Naive thymus-derived CD4-positive, alpha-beta T cell (primary cell): ENCODE measurements at places on chromosomes 1 and 21.

DNA sequence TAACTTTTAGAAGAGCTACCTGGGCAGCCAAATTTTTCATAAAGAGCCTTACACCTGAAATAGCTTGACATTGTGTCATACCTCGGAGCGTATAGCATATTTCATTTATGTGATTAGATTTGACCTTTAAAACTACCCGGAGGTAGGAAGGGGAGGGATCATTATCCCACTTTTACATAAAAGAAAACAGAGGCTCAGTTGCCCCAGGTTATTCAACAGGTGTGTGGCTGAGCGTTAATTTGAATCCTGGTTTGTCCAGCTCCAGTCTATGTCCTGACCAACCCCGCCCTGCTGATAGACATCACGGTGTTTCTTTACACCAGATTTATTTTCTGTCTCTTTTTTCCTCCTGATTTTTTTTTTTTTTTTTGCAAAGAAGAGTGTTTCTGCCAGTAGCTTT is 39.7 kb downstream of the PBX1 start:
- no peak overlapping the region for H3K4me3 ChIP-seq
- no peak for DNase-seq
- no peaks in the 10 kb centered on the region for H3K4me1 ChIP-seq
- H3K36me3 ChIP-seq = no peaks in the 10 kb centered on the region
- no peak overlapping the region for H3K27ac ChIP-seq

DNA sequence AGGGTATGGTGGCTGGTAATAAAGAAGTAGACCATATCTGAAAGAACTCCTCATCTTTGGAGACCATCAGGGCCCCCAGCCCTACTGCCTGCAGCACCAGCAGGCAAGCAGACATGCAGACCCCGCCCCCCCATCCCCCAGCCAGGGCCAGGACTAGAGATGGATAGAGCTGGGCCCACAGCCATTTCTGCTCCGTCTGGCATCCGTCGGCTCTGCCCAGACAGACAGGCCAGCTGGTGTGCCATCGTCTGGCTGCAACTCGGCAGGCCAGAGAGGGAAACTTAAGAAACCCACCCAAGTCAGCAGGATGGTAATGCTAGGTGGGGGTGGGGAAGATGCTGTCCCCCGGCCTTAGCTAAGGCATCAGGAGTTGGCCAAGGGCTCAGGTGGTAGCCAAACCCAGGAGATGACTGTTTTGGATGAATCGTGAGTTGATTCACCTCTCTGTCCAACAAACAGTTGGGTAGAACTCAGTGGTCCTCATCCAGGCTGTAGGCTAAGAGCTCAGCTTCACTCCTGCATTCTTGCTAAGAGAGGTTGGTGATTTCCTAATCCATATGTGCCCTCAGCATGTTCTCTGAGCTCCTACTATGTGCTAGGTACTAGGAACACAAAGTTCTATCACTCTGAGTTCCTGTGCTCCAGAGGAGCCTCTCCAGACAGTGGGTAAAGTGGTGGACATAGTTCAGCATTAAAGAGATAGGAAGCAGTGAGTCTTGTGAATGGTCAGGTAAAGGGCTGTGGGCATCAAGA is 23.2 kb upstream of the TMEM222 start:
- no peaks in the 10 kb centered on the region for H3K27me3 ChIP-seq
- H3K36me3 ChIP-seq = no peaks in the 10 kb centered on the region
- DNase-seq = no peak
- H3K4me3 ChIP-seq = no peak overlapping the region
- no peak overlapping the region for H3K27ac ChIP-seq

DNA sequence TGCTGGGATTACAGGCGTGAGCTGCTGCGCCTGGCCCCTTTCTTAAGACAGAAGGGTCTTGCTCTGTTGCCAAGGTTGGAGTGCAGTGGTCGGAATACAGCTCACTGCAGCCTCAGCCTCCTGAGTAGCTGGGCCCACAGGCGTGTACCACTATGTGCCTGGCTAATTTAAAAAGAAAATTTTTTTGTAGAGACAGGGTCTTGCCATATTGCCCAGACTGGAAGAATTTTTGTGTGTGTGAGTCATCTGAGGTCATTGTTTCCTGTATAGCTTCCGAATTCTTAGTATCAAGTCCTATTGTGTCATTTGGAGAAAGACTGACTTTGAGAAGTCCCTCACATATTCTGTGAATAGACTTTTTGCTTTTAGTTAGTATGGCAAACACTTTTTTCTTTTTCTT is 4.7 kb downstream of the SZRD1 start:
- no peak for DNase-seq
- H3K4me3 ChIP-seq = no peak overlapping the region

DNA sequence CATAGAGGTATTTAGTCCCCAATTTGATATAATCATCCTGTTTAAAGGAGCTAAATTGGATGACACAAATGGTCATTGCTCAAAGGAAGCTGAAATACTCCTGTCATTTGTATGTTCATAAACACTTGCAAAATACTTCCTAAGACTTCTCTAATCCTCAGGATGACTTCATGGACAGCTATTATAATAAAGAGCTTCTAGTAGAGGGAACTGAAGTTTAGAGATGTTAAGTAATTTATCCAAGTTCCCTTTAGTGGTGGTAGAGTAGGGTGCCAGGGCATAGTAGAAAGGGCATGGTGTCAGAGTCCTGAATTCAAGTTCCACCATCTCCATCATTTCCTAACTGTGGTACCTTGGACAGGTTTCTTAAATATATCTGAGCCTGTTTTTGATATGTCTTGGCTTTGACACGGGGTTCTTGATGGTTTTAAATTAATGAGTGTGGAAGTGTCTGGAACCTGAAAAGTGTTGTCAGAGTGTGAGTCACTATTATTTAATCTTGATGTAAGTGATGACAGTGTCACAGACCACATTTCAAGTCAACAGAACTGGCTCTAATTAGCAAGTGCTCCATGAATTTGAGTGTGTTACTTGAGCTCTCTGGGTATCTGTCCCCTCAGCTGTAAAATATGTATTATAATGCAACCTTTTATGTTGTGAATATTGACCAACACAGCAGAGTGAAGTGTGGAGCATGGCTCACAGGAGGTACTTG is 12.1 kb upstream of the GBP6 start:
- peaks cover 7% of the 10 kb centered on the region for H3K4me1 ChIP-seq
- H3K36me3 ChIP-seq = no peaks in the 10 kb centered on the region
- no peak for DNase-seq
- no peaks in the 10 kb centered on the region for H3K27me3 ChIP-seq
- no peak overlapping the region for H3K4me3 ChIP-seq

DNA sequence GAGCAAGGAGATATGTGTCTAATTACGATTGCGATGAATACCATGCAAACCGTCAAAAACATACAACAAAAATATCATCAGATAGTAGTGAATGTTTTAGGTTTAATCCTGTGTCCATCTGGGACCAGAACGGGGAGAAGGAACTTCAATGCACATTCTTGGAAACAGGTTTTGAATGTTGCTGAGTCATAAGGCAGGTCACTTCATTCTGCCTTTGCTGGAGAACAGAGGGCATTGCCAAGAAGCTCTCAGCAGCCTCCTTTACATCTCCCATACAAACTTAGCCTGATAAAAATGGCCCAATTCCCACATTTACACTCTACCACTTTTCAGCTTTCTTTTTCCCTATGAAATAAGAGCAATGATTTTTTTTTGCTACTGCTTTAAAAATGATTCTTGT is 78.0 kb upstream of the KCNJ6 start:
- no peak for DNase-seq
- no peak overlapping the region for H3K4me3 ChIP-seq
- no peaks in the 10 kb centered on the region for H3K36me3 ChIP-seq
- H3K4me1 ChIP-seq = no peaks in the 10 kb centered on the region
- no peaks in the 10 kb centered on the region for H3K27me3 ChIP-seq

GRCh38 chr1:195580988-195581387 is 1027.3 kb downstream of the KCNT2 start:
- H3K36me3 ChIP-seq = no peaks in the 10 kb centered on the region
- no peak overlapping the region for H3K27ac ChIP-seq

DNA sequence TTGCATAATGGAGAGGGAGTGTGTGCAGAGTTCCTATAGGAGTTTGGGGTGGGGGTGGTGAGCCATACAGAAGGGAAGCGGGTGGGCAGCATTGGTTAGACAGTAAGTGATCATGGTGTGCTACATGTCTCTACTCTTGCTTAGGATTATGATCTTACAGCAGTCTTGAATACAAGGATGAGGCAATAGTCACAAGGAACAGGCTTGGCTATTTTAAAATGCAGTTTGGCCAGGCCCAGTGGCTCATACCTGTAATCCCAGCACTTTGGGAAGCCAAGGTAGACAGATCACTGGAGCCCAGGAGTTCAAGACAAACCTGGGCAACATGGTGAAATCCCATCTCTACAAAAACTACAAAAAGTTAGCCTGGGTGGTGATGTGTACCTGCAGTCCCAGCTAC is 12.3 kb downstream of the MYOC start:
- no peak overlapping the region for H3K27ac ChIP-seq
- H3K36me3 ChIP-seq = no peaks in the 10 kb centered on the region
- DNase-seq = no peak
- peaks cover 4% of the 10 kb centered on the region for H3K4me1 ChIP-seq

DNA sequence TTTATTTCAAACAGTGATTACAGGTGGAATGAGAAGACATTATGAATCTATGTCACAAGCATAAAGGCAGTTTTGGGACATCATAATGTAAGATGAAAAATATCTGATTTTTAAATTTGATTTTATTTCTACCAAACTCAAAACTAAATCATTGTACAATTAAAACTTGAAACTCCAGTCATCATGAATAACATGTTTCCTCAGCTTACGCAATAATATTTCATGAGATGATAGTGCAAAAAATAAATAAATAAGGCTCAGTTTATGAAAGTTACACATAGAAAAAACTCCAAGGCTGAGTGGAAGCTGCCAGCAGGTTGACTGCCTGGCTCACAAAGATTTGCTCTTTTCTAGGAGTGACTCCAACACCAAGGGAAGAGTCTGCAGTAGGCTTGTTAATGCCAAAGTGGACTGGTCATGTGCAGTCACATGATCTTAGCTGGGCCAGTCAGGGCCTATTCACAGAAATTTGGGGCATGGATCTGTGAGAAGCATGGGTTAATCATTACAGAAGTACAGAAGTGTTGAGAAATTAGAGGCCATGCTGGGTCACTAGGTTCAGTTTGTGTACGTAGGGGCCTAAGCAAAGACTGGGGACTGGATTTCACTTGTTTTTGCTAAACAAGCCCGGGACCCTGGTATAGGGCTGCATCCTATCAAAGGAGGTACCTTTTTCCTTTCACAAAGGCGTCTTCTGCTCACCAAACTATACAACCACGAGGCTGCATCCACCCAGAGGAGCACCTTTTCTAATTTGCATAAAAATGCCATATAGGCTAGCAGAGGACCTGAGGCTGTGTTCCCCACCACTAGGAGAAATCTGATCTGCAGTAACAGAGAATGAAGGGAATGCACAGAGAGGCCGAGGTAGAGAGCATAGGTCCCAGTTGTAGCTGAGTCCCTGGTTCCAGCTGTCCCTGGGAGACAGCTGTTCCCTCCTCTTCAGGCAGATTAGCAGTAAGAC is 4.9 kb upstream of the ABCA4 start:
- no peaks in the 10 kb centered on the region for H3K36me3 ChIP-seq
- DNase-seq = no peak
- no peak overlapping the region for H3K27ac ChIP-seq

DNA sequence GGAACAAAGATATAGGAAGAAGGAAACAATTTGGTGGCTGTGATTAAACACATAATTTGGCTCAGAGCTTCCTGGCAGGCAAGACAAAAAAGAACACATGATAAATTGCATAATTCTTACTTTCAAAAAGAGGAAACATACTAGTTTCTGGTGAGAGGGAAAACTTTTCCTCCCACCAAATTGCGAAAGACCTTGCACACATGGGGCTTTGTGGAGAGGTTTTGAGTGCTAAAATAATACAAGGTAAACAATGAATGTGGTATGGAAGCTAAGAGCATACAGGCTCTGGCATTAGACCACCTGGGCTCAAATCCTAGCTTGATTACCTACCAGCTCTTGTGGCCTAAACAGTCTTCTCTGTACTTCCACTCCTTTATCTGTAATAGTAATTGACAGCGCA is 140.2 kb upstream of the HOOK1 start:
- no peak overlapping the region for H3K27ac ChIP-seq
- H3K27me3 ChIP-seq = no peaks in the 10 kb centered on the region
- H3K4me3 ChIP-seq = no peak overlapping the region

GRCh38 chr1:213723187-213723586 is 264.6 kb upstream of the PROX1 start:
- H3K27ac ChIP-seq = no peak overlapping the region
- H3K4me3 ChIP-seq = no peak overlapping the region
- H3K27me3 ChIP-seq = no peaks in the 10 kb centered on the region
- DNase-seq = no peak
- H3K4me1 ChIP-seq = no peaks in the 10 kb centered on the region
- no peaks in the 10 kb centered on the region for H3K36me3 ChIP-seq

DNA sequence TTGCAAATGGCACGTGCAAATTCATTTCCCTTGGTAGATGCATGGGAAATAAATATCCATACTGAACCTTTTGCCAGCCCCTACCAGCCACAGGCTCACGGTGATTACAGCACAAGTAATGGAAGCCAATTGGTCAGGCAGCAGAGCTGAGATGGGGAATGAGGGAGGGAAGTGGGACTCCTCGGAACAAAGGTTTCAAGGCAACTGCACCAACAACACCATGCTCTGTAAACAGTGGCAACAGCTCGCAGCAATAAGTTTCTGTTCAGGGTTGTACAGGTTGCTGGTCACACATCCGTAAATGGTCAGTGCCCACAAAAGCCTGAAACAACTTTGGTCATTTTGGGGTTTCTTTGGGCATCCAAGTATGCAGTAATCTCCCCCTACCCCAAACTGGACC is 62.7 kb upstream of the LPGAT1 start:
- no peak overlapping the region for H3K4me3 ChIP-seq
- H3K36me3 ChIP-seq = no peaks in the 10 kb centered on the region
- no peak overlapping the region for H3K27ac ChIP-seq
- H3K4me1 ChIP-seq = no peaks in the 10 kb centered on the region

DNA sequence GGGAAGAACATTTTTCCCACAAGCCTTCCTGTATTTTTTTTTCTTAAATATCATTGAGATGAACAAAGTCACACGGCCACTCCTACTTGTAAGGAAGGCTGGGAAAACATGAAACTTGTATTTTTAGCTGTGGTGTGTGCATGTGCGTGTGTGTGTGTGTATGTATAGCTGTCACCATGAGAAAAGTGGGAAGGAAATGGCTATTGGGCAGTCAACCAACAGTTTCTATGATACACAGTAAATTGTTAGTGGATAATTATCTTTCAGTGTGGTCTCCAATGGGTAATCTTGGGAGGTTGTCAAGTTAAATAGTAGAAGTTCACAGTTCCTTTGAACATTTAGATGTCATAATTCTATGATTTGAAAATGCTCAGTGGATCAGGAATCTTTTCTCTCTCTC is 132.7 kb upstream of the USP24 start:
- no peak for DNase-seq
- H3K27me3 ChIP-seq = no peaks in the 10 kb centered on the region
- H3K4me1 ChIP-seq = no peaks in the 10 kb centered on the region
- H3K36me3 ChIP-seq = no peaks in the 10 kb centered on the region

DNA sequence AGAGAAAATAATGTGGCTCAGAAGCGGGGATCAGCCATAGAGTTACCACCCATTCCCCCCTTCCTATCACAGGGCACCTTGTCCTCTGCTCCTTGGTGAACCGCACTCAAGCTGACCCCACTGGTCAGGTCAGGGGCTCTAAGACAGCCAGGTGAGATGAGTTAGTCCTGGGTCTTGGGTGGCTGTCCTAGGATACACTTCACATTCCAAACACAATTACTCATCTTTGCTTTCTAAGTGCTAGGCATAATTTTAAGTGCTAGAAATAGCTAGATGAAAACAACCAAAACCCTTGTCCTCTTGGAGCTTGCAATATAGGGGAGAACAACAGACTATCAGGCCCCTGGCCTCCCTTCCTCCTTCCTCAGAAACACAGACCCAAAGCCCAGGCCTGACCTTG is 7.8 kb upstream of the MUTYH start:
- H3K27ac ChIP-seq = no peak overlapping the region
- no peaks in the 10 kb centered on the region for H3K4me1 ChIP-seq
- no peaks in the 10 kb centered on the region for H3K27me3 ChIP-seq
